Subcutaneous preadipocyte (primary cell): ENCODE measurements at places on chromosomes 7 and 10. TPM values are rescaled to one million over a fixed set of nuclear protein-coding genes. Genes with fewer than 3 reads are reported as not detected.

The TFPI2 gene
- total RNA-seq = 53.3 and 369 TPM in 2 replicates

The C1QL3 gene
- not detected in 2 replicates for total RNA-seq

The KCNMA1 gene
- 21.3 and 51.2 TPM in 2 replicates for total RNA-seq

The NUTM2A gene
- total RNA-seq = 0.20 and 0.37 TPM in 2 replicates

The CPA1 gene
- total RNA-seq = not detected in 2 replicates

The ARPC1A gene
- 248 and 279 TPM in 2 replicates for total RNA-seq

The NEUROG3 gene
- total RNA-seq = not detected in 2 replicates

The ZNF804B gene
- total RNA-seq = not detected in 2 replicates

The FLNC gene
- 99.9 and 102 TPM in 2 replicates for total RNA-seq

The FXYD4 gene
- not detected in 2 replicates for total RNA-seq

The SLC16A12 gene
- under 0.01 and 0.20 TPM in 2 replicates for total RNA-seq

The NODAL gene
- not detected in 2 replicates for total RNA-seq

The TNKS2 gene
- 28.3 and 36.4 TPM in 2 replicates for total RNA-seq

The ARHGEF5 gene
- total RNA-seq = 1.8 and 2.0 TPM in 2 replicates

The PPP1R9A gene
- under 0.01 and 0.39 TPM in 2 replicates for total RNA-seq
